ENCODE measurements at places on chromosomes 6 and 20.

DNA sequence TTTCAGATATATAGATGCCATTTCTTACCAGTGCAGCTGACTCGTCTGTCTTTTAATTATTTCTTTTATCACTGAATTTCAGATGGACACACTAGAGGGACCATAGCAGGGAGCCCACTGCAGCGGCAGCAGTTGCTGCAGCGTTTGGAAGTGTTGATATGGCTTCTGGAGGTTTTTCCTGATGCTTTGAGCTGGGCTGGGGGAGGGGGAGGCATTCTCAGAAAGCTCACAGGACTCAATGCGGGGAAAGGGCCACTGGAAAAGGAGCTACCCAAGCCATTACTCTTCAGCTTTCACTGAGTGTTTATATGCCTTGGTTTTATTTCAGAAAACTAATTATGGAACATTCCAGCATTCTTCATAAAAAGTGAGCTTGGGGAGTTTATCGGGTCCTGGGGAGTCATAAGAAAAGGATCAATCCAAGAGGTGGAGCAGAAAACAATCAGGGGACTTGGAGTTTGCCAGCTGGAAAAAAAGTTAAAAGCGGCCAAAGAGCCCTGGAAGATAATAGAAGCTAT lies 740.4 kb upstream of the FLRT3 start:
- no peak overlapping the region for H3K4me3 ChIP-seq
- H3K4me1 ChIP-seq: no peaks in the 10 kb centered on the region
- no peak for DNase-seq
- H3K27me3 ChIP-seq: no peaks in the 10 kb centered on the region
- no peaks in the 10 kb centered on the region for H3K36me3 ChIP-seq

DNA sequence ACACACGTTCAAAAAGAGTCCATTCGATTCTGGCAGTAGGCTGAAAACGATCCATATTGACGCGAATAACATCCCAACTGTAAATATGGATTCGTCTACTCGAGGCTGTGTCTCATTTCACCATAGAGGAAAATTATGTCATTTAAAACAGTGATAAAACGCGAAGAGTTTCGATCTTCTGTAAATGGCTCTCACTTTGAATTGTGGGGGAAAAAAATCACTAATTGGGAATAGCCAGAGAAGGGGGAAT lies 845 bp upstream of the MARCKS start:
- H3K27ac ChIP-seq: peak overlapping the region; percentile 96
- no peak for DNase-seq
- peak overlapping the region; percentile 72 for H3K4me3 ChIP-seq
- no peaks in the 10 kb centered on the region for H3K36me3 ChIP-seq
- H3K27me3 ChIP-seq: no peaks in the 10 kb centered on the region

- H3K27ac ChIP-seq: no peak overlapping the region
- no peak overlapping the region for H3K4me3 ChIP-seq
- H3K36me3 ChIP-seq: no peaks in the 10 kb centered on the region
- no peak for DNase-seq
Observed at GRCh38 chr6:55868771-55869479, 6.5 kb downstream of the BMP5 start.

DNA sequence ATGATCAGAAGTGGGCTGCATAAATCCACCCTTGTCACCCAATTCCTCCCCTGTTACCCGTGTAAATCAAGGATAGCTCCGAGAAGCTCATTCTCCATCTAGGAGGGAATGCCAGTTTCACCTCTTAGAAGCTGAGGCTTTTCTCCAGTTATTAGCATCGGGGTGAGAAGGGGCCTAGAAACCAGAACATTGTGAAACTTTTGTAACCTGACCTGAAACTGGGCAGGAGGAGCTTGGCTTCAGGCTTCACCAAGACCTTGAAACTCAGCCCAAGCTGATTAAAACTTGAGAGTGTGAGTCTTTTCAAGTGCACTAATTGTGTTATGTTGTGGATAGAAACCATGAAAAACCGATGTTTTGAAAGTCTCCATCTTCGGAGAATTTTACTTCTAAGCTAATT lies 103.1 kb downstream of the BMP2 start:
- H3K4me3 ChIP-seq: no peak overlapping the region
- H3K27me3 ChIP-seq: no peaks in the 10 kb centered on the region
- H3K27ac ChIP-seq: no peak overlapping the region
- no peaks in the 10 kb centered on the region for H3K36me3 ChIP-seq

DNA sequence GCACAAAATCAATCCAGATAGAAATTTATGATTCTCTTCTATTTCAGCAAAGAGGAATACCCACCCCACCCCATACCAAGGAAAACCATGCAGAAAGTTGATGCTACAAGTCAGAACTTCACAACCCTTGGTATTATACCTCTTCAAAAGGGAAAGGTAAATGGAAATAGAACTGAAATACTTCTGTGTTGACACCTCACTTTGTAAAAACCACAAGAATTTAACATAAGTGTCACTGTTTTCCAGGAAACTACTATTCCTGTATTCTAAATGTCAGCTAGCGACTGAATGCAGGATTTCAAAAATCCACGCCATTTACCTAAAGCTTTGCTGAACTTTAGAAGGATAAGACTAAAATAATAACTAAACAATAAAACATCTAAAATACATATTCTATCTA lies 3.6 kb downstream of the CPNE1 start:
- no peak for DNase-seq
- no peaks in the 10 kb centered on the region for H3K36me3 ChIP-seq
- H3K27me3 ChIP-seq: no peaks in the 10 kb centered on the region
- peaks cover 74% of the 10 kb centered on the region for H3K4me1 ChIP-seq

GRCh38 chr20:47377122-47377722 lies 20.7 kb upstream of the ZMYND8 start:
- H3K27me3 ChIP-seq: no peaks in the 10 kb centered on the region
- no peak overlapping the region for H3K4me3 ChIP-seq
- H3K4me1 ChIP-seq: peaks cover 4% of the 10 kb centered on the region
- no peaks in the 10 kb centered on the region for H3K36me3 ChIP-seq
- no peak for DNase-seq
